Urinary bladder (tissue), 4 donors: ENCODE measurements at places on chromosomes 3 and 15. TPM values are rescaled to one million over a fixed set of nuclear protein-coding genes. Genes with fewer than 3 reads are reported as not detected.

RAD51 gene
- 2.2 TPM for total RNA-seq

LYZL4 gene
- not detected for total RNA-seq

DNA sequence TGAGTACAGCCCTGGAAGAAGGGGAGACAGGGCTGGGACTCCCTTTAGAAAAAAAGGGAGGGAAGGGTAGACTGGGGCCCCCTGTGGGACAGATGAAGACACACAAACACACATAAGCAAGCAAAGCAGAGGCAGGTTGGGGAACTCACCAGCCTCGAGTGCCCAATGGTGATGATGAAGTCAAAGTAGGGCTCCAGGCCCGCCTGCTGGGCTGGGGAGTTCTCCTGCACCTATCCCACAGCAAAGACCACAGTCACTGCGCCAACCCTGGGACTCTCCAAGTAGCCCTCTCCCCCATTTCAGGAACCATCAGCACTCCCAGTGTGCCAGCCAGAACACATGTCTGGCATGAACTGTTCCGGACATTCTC lies 4.1 kb downstream of the GORASP1 start:
- no peak for DNase-seq

DNA sequence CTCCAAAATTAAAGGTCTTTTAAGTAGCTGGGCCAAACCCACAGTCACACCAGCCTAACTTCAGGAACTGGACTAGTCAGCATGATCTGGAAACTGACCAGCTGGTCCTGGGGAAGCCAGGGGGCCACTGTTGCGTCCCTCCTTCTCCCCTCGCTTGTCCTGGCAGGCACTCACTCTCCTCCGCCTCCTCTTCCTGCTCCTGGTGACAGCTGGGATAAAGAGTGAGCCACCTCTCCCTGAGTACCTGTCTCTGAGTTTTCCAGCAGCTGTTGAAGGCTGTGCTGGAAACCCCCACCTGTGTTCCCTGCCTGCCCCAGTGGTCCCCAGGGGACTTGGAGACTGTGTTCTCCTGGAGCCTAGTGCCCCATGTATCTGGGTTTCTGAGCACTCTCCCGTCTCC lies 56.0 kb downstream of the FGD5 start:
- no peak for DNase-seq
